ENCODE measurements at places on chromosomes 12 and 14.

GRCh38 chr12:3576891-3577290 lies 85.9 kb downstream of the PRMT8 start:
- no peak for DNase-seq

GRCh38 chr12:121441555-121441954 lies 41.6 kb downstream of the RNF34 start:
- DNase-seq = no peak

GRCh38 chr14:78697341-78697740 lies 527.2 kb downstream of the NRXN3 start:
- DNase-seq = no peak

DNA sequence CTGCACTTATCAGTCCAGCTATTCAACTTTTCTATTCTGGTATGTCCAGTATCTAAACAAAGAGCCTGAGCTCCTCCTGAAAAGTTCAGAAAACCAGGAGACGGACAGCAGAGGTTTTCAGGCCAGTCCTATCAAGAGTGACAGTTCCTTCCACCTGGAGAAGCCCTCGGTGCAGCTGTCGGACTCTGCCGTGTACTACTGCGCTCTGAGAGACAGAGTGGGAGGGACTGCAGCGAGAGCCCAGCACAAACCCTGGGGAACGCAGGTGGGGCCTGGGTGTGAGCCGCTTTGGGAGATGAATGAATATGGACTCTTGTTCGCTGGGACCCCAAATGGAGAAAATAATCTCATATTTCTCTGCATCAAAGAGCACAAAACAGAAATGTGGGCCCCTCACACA lies 329.8 kb upstream of the OR4E1 start:
- no peak for DNase-seq

DNA sequence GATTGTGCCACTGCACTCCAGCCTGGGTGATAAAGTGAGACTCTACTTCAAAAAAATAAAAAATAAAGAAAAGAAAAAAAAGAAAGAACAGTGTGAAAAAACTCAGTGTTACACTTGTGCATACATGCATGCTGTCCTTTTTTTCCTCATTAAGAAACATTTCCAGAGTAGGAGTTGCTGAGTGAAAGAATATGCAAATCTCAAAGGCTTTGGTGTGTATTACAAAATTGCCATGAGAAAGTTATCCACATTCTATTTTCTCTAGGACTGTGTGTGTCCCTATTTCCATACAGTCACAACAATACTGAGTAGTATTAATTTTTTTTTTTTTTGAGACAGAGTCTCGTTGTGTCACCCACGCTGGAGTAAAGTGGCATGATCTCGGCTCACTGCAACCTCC lies 830 bp upstream of the A2ML1 start:
- no peak for DNase-seq

GRCh38 chr12:46212108-46212982 lies 56.5 kb downstream of the SLC38A1 start:
- no peak for DNase-seq

DNA sequence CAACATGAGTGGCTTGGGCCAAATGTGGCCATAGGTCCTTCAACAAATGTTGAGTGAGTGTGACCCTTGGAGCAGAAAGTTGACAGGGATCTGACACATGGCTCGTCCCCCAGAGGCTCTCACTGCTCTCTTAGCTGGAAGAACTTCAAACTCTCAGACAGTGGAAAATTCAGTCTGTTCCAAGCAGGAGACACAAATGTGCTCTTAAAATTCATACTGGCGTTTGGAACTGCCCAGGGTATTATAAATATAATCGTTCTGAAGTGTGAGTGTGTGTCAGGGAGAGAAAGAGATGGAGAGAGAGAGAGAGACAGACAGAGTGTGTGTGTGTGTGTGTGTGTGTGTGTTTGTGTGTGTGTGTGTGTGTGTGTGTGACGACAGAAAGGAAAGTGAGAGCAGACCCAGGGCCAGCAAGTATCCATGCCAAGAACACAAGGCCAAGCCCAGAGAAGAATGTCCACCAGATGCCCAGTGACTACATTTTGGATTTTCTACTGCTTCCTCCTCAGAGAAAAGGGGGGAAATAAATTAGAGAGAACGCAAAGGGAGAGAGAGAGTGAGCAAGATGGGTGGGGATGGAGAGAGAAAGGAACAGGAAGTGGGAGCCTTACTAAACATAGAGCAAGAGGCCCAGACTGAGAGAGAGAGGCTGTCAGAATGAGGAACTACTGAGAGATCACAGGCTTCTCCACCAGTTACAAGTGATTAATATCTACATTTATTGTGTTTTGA lies 193.6 kb upstream of the NUDT4 start:
- DNase-seq = no peak

DNA sequence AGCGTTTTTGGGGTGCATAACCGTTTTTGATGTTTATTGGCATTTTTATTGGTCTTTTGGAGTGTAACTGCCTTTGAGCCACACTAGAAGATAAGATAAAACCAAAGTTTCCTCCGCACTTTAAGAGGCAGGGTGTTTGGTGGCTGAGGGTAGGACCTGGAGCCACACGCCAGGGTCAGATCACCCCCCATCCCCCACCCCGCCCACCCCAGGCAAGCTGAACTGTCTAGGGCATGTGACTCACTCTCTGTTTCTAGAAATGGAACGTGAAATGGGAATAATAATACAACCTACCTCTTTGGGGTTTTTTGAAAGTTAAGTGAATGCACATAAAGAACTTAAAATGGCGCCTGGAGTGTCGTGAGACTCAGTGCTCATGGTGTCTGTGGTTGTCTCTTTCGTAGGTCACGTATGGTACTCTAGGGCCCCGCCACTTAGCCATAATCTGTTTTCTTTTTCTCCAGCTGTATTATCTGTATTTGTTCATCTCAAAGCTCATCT lies 56.0 kb downstream of the PPP2R5C start:
- no peak for DNase-seq
